Right atrium auricular region (tissue), 2 donors: ENCODE measurements at places on chromosomes 13 and 19.
A peak's percentile ranks its signal among the peaks of the same experiment; 100 is the strongest.

GRCh38 chr19:19746286-19747213, 13.6 kb upstream of the ZNF14 start:
- peak; percentile 40 for DNase-seq

DNA sequence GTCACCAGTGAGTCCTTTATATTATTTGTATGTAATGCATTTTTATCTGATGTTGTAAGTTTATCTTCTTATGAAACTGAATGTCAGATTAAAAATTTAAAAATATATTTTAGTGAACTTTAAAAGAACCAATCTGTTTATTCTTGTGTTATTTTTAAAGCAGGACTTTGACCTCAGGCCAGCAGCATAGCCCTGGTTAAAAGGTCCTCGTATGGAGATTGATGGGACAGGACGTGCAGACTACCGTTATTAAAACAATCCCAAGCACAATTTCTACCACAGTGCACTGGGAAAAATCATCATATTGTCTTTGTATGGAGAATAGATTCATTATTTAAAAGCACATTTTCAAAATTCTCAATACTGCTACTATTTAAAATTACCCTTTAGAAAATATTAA, 573.8 kb upstream of the ARGLU1 start:
- DNase-seq, result no peak

GRCh38 chr13:84917252-84917878, 881.9 kb downstream of the SLITRK6 start:
- DNase-seq, result no peak

GRCh38 chr13:36131222-36131930, at the start of gene DCLK1:
Gene DCLK1 (minus strand): TSS chr13:36131382.
- peak; percentile 69 for DNase-seq

GRCh38 chr13:73849292-73849691, 284.9 kb downstream of the KLF12 start:
- DNase-seq, result no peak

DNA sequence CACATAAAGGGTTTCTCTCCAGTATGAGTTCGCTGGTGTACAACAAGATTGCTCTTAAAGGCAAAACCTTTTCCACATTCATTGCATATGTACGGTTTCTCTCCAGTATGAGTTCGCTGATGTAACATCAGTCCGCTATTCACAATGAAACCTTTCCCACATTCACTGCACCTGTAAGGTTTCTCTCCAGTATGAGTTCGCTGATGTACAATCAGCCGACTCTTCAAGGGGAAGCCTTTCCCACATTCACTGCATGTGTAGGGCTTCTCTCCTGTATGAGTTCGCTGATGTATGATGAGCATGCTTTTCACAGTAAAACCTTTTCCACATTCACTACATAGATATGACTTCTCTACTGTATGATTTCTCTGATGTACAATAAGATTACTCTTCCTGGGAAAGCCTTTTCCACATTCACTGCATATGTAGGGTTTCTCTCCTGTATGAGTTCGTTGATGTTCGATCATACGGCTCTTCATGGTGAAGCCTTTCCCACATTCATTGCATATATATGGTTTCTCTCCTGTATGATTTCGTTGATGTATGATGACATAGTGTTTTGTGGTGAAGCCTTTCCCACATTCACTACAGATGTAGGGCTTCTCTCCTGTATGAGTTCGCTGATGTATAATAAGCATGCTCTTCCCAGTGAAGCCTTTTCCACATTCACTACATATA, 6.0 kb upstream of the ZNF614 start:
- DNase-seq, result no peak

GRCh38 chr13:65937251-65937650, 1292.9 kb downstream of the PCDH9 start:
- DNase-seq, result no peak

DNA sequence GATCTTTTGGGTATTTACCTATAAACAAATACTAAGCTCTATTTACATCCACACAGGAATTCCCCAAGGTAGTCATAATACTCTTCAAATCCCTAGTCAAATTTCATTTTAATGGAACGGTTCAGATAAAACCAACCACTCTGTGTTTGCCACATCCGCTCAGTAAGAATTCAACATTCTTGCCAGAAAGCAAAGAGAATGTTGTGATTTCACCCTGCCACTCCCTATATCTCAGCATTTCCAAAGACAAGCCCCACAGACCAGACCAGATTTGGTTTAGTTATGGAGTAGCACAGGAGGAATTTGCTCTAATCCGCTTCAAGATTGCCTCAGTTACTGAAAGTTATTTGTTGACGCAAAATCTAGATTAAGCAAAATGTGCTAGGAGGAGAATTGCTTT, 105.6 kb upstream of the SERP2 start:
- no peak for DNase-seq

- no peak for DNase-seq
Measured at GRCh38 chr13:82116422-82116989, 1765.8 kb downstream of the SLITRK1 start.

- peak; percentile 77 for DNase-seq
Measured at GRCh38 chr13:34748073-34748472, 194.0 kb upstream of the NBEA start.

- no peak for DNase-seq
Measured at GRCh38 chr13:107531816-107532215, 683.5 kb downstream of the LIG4 start.

DNA sequence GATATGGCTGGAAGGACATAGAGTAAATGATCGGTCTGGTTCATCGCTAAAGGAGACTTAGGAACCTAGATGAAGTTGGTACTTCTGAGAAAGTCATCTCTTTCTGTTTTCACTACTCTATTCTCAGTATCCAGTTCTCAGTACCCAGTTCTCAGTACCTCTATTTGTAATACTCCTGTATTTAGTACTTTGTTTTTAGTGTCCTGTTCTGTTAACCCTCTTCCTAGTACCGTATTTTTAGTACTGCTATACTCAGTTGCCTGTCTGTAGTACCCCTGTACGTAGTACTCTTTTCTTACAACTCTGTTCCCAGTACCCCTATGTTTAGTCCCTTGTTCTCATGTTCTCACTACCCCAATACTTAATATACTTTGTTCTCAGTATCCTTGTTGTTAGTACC, 1.2 kb downstream of the RFXAP start:
- no peak for DNase-seq

DNA sequence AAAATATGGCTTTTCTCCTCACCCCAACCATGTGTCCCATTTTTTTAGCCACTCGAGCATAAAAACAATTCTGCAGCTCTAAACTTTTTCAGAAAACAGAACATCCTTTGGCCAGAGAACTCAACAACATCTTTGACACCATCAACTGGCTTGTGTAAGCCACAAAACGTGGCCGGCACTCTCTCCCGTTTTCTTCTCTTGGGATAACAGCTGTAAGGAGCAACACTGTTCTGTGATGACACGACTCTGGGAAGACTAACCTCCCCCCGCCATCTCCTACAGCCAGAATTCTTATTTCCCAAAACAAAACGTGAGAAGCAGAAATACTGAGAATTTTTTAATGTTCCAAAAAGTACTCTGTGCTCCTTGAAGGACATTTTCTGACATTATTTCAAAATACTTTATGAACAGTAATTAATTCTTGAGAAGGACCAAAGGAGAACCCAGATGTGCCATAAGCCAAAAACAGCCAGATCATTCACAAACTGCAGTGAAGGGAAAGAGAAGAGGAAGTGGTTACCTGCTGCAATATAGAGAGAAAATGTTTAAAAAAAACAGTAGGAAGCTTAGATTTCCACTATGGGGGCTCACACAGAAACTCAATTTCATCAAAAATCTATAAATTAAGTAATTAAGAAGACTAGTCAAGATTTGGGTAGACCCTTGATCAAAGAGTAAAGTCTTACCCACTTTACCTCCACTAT, 25.8 kb downstream of the COL4A1 start:
- DNase-seq, result peak; percentile 75

DNA sequence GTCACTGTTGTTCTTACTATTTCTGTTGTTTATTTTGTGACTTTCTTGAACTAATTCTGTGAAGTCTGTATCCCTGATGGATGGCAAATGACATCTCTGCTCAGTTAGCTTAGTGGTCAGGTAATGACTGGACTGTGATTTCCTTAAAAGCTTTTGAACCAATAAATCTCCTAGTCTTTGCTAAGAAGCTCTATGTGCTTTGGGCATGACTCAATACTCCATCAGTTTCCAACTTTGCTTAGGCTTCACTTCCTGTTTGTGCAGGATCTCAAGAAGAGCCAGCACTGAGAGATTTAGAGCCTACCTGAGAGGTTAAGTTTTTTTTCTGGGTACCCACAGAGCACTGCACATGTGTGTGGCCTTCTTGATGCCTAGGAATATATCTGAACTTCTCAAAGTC, 329.7 kb upstream of the HTR2A start:
- DNase-seq, result no peak

- no peak for DNase-seq
Measured at GRCh38 chr13:65855242-65855805, 1374.8 kb downstream of the PCDH9 start.

DNA sequence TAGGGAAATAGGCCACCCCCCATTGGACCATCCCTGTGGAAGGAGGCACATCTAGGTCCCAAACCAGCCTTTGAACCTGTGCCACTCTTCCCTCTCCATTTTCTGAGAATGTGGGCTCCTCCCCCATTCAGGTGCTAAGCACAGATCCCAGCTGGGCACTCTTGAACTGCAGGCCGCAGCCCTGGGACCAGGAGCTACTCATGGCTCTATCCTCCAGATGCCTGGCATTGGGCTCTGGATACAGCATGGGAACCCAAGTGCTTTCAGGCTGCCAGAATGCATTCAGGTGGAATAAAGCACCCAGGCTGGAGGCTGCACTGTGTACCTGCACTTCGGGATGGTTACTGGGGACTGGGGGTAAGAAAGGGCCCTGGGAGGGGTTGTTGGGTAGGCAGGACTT, 1372.3 kb upstream of the SPRY2 start:
- DNase-seq, result no peak

- no peak for DNase-seq
Measured at GRCh38 chr19:45231891-45232290, 13.3 kb downstream of the EXOC3L2 start.

DNA sequence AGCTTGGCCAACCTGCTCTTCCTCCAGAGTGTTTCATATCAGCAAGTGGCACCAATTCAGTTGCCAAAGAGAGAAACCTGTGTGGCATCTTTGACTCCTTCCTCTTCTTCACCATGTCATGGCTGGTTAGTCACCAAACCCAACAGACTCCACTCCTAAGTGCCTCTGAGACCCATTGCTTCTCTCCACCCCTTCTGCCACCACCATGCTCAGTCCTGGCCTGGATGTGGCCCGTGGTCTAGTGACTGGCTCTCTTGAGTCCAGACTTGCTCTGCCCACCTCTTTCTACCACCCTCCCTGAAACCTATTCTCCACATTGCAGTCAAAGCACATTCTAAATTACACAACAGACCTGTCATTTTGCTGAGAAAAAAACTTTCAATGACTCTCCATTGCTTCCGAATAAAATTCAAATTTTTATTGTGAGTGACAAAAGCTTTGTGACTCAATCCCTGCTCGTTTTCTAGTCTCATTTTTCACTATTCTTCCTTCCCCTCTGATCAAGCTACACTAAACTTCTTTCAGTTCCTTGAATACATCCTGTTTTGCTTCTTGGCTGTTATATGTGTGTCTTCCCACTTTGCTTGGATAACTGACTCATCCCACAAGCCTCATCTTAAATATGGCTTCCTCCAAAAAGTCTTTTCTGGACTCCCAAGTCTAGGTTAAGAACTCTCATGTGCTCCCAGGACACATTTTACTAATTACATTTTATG, 12.0 kb upstream of the TNFSF11 start:
- no peak for DNase-seq
